Naive thymus-derived CD4-positive, alpha-beta T cell (primary cell): ENCODE measurements at places on chromosomes 3 and 15. TPM values are rescaled to one million over a fixed set of nuclear protein-coding genes. Genes with fewer than 3 reads are reported as not detected.

DNA sequence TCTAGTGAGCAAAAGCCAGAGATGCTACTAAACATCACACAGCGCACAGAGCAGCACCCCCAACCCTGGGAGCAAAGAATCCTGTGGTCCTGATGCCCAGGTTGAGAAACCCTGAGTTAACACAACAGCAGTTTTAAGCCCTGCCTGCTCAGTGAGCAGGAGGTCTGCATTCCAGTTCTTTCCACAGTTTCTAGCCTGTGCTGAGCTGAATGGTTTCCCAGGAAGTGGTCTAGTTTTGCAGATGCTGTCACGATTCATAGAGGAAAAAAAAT, 171.1 kb upstream of the PROK2 start:
- DNase-seq, result no peak

GRCh38 chr15:40755812-40756208, 756 bp upstream of the RMDN3 start:
- DNase-seq, result no peak

DNA sequence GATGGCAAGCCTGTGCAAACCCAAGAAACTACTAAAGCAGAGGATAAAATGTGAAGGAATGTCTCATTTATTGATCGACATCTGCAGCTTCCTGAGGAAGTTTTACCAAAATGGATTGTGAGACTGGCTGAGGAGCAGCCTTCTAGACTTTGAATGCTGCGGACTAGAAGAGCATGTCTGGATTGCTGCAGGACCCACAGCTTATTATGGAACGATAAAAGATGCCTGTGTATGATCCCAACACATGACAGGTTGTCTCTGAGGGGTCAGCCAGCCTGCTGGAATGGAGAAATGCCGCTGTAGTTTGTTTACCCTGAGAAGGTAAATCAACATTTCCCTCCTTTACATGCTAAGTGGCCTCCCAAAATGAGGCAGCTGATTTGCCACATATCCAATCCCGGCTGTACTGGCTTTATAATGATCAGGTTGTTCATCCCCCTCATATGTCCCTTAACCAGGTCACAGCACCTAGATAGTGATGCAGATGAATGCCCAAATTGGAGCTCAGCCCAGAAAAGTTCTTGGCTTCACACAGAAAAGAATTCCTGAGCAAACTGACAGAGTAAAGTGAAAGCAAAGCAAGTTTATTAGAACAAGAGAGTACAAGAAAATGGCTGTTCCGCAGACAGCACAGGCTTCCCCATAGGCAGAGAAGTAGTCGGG, 63.9 kb downstream of the IL12A start:
- no peak for DNase-seq

DNA sequence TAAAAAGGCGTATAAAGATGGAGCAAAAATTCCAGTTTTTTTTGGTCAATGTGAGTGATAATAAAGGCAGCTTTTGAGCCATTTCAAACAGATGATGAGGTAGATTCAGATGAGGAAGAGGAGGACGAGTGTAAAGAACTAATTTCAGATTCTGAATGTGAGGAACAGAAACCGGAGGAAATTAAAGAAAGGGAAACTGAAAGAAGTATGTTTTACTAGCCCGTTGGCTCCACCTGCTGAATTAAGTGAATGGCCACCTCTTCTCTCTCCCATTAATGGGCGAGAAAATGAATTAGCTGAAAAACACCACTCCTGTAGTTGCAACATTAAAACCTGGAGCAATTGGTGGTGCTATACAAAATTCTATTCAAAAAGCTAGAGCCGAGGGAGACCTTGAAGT, 55.4 kb downstream of the CYP19A1 start:
- DNase-seq, result no peak

DNA sequence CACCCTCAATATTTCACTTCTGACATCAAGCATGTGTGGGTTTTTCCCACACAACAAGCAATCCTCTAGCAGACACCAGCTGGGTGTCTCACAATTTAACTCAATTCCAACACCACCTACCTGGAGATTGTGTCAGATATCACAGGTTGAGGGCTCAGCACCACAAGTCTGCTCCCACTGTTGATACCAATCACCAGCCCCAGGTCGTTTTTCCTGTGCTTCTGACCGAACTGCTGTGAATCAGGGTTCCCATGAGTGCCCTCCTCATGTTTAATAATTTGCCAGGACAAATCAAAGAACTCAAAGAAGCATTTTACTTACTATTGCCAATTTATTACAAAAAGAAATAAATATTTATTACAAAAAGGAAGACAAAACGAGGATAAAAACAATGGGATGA, 25.0 kb upstream of the PRR20G start:
- no peak for DNase-seq

DNA sequence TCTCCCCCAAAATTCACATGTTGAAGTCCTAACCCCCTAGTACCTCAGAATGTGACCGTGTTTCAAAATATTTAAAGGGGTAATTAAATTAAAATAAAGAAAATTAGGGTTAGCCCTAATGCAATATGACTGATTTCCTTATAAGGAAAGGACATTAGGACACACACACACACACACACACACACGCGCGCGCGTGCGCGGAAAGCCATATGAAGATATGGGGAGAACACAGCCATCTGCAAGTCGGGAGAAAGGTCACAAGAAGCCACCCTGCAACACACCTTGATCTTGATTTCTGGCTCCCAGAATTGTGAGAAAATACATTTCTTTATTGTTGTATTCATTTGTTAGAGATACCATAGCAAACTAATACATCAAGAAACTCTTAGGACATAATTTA, 54.6 kb upstream of the STXBP5L start:
- DNase-seq, result no peak

DNA sequence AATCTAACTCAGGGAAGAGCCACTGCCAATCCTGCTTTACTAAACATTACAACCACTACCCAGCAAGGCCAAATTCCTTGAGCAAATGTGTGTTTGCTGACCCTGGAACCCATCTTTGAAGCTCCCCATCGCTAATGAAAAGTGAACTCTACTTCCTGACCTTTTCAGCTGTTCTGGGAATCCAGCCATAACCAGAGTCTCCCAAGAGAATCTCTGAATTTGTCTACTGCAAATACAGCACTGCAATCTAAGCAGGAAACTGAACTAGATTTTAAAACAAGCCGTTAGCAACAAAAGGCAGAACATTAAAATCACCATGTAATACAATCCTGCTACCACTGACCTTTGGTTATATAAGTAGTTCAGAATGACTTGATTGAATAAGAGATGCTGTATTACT, 309.2 kb downstream of the MAGI1 start:
- no peak for DNase-seq

- DNase-seq, result no peak
Measured at GRCh38 chr3:171986176-171986575, 53.2 kb upstream of the FNDC3B start.

- DNase-seq, result no peak
Measured at GRCh38 chr15:31788104-31788503, 242.2 kb upstream of the CHRNA7 start.

DNA sequence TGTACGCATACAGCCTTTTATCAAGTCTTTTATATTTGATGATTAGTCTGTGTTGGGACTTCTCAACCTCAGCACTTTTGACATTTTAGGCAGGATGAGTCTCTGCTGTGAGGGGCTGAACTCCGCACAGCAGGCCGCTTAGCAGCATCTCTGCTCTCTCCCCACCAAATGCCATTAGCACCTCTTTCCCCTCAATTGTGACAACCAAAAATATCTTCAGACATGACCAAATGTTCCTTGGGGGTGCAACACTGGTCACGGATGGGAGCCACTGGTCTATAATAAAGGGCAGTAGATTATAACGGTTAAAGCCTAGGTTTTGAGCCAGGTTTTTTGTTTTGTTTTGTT, 109.7 kb upstream of the LRIG1 start:
- DNase-seq, result no peak

GRCh38 chr3:35974872-35975271, 335.5 kb downstream of the ARPP21 start:
- DNase-seq, result no peak

- no peak for DNase-seq
Measured at GRCh38 chr3:72189339-72189738, 404.4 kb upstream of the PROK2 start.

- no peak for DNase-seq
Measured at GRCh38 chr15:57540736-57541135, 51.0 kb upstream of the MYZAP start.

Gene FBXO22
- total RNA-seq, result 25.5 TPM

Gene FAM81A
- total RNA-seq, result 0.27 TPM

Gene MAGI1
- total RNA-seq, result not detected

Gene DUOXA2
- not detected in 2 replicates for total RNA-seq

Gene GCHFR
- 14.5 TPM for total RNA-seq

Gene KLHL40
- total RNA-seq, result not detected

Gene SLC15A2
- 1.6 TPM for total RNA-seq

Gene MFN1
- 38.0 TPM for total RNA-seq

Gene GRAMD1C
- total RNA-seq, result 0.54 TPM
